ENCODE measurements at places on chromosomes 4 and X.

GRCh38 chr4:152605641-152606335 lies 69.9 kb upstream of the FBXW7 start:
- no peak overlapping the region for H3K27ac ChIP-seq
- no peaks in the 10 kb centered on the region for H3K36me3 ChIP-seq
- H3K27me3 ChIP-seq: no peaks in the 10 kb centered on the region
- DNase-seq: no peak

DNA sequence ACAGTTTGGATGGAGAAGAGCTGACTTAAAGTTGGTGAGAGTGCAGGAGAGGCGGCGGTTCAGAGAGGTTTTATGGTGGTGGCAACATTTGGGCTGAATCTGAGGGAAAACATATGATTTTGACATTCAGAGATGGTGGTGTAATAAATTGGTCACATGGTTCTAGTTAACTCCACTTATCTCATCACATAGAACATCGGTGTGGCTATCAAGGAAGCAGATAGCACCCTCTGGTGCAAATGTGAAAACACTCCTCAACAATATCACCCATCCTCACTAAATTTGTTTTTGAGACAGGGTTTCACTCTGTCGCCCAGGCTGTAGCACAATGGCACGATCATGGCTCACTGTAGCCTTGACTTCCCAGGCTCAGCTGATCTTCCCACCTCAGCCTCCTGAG lies 28.8 kb downstream of the SUPT20HL2 start:
- H3K36me3 ChIP-seq: no peaks in the 10 kb centered on the region
- H3K4me3 ChIP-seq: no peak overlapping the region
- no peaks in the 10 kb centered on the region for H3K27me3 ChIP-seq
- no peak for DNase-seq
- H3K27ac ChIP-seq: no peak overlapping the region

DNA sequence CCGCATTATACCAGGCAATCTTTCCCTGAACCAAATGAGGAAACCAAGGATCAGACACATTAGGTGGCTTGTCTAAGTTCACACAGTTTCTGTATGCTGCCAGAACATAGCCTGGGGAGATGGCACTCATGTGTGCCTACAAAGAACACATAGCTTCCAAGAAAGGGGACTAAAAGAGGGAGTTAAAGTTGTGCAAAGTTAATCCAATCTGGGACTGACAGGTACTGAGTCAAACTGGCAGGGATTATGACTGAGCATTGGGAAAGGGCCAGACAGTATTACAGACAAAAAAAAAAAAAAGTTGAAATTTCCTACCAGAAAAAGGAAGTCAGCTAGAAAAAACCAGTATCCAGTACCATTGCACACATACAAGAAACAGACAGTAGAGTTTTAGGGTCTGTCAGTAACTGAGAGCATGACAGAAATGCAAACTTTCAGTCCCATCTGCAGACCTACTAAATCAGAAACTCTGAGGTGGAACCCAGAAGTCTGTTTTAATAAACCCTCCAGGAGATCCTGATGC lies 37.2 kb downstream of the ADAMTS3 start:
- no peak for DNase-seq
- no peaks in the 10 kb centered on the region for H3K4me1 ChIP-seq
- H3K27me3 ChIP-seq: no peaks in the 10 kb centered on the region
- H3K4me3 ChIP-seq: no peak overlapping the region

DNA sequence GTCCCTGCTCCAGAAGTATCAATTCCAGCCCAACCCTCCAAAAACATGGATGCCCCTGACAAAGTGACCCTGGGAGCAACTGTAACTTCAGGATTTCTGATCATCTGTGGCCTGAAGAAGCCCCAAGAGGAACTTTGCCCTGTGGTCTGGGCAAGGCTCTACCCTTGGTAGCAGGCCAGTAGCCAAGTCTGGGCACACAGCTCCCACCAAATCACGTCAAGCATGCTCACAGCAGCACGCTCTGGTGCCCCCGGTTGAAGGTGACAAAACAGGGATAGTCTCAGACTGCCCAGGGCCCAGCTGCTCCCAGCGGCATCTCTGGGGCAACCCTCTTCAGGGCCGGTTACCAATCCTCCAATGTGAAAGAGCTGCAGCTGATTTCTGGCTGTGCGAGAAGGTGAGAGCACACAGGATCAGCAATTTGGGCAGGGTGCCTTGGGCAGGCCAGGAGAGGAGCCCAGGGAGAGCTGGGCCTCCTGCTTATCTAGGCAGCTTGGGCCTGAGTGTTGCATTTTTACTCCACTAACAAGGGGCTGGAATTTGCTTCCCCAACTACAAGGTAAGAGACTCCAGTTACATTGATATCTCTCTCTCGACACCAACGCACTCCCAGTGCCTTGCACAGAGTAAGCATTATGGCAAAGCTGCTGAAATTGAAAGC lies 418.1 kb downstream of the BCOR start:
- H3K27me3 ChIP-seq: no peaks in the 10 kb centered on the region
- H3K27ac ChIP-seq: no peak overlapping the region
- H3K4me1 ChIP-seq: no peaks in the 10 kb centered on the region
- no peak for DNase-seq
- H3K36me3 ChIP-seq: no peaks in the 10 kb centered on the region
- H3K4me3 ChIP-seq: no peak overlapping the region

DNA sequence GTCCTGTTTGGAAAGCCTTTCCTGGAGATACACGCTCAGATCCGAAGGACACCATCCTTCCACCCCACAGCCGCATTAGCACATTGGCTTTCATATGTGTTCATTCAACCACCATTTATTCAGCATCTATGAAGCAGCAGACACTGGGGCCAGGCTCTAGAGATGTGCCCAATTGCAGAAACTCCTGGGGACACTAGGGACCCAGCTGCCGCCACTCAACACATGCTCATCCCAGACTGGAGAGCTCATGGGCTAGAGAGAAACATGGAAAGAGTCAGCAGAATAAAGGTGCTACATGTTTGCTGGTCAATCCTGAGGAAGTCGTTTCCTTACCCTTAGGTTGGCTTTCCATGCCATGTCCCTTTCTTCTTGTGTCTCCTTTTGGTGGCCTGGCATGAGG lies 7.6 kb downstream of the CTAG1A start:
- no peak for DNase-seq
- no peaks in the 10 kb centered on the region for H3K27me3 ChIP-seq
- H3K27ac ChIP-seq: no peak overlapping the region
- no peak overlapping the region for H3K4me3 ChIP-seq
- no peaks in the 10 kb centered on the region for H3K36me3 ChIP-seq
- H3K4me1 ChIP-seq: peaks cover 11% of the 10 kb centered on the region

GRCh38 chrX:118474586-118474985 lies 21.0 kb upstream of the DOCK11 start:
- no peak overlapping the region for H3K27ac ChIP-seq
- H3K27me3 ChIP-seq: no peaks in the 10 kb centered on the region
- H3K4me3 ChIP-seq: no peak overlapping the region
- H3K36me3 ChIP-seq: no peaks in the 10 kb centered on the region

DNA sequence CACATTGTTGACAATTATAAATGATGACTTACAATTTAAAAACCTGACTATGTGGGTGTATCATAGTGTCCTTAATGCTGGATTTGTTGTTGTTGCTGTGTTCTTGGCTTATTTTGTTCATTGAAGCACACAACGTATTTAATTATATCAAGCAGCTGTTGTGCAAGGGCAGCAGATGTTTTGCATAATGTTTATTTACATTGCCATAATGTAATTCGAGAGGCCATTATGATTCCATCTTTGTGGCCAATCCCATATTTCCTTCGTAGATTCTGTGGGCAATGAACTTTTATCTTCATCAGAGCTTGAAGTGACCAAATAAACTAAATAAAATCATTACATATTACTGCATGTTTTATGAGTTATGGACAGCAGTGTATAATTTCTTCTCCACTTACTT lies 422.6 kb upstream of the GALNTL6 start:
- H3K27me3 ChIP-seq: no peaks in the 10 kb centered on the region
- H3K27ac ChIP-seq: no peak overlapping the region
- no peaks in the 10 kb centered on the region for H3K4me1 ChIP-seq

DNA sequence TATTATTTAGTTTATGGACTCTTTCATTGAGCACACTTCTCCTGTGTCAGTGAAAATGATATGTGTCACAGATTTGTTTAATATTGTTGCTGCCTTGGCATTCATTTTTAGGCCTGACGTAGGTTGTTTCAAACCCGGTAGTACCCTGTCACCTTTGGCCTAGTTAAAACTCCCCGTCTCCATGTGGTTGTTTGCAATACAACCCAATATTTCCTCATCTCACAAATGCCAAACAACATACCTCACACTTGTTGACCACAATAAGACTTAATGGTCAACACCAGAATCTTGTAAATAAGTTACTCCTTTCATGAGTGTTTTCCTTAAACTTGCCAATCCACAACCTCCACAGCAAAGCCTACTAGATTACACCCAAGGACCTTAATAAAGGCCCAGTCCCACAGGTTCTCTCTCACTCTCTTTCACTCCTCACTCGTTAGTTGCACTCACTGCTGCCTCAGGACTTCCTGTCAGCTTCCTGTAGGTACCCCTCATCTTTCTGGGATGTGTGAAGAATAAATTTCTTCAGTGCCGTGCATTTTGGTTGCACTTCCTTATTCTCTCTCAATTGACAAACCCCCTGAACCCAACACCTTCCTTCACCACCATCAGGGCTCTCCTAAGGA lies 31.3 kb downstream of the IL13RA2 start:
- no peaks in the 10 kb centered on the region for H3K27me3 ChIP-seq
- DNase-seq: no peak
- no peaks in the 10 kb centered on the region for H3K4me1 ChIP-seq
- H3K36me3 ChIP-seq: no peaks in the 10 kb centered on the region
